ENCODE measurements at places on chromosomes 6 and 20.

DNA sequence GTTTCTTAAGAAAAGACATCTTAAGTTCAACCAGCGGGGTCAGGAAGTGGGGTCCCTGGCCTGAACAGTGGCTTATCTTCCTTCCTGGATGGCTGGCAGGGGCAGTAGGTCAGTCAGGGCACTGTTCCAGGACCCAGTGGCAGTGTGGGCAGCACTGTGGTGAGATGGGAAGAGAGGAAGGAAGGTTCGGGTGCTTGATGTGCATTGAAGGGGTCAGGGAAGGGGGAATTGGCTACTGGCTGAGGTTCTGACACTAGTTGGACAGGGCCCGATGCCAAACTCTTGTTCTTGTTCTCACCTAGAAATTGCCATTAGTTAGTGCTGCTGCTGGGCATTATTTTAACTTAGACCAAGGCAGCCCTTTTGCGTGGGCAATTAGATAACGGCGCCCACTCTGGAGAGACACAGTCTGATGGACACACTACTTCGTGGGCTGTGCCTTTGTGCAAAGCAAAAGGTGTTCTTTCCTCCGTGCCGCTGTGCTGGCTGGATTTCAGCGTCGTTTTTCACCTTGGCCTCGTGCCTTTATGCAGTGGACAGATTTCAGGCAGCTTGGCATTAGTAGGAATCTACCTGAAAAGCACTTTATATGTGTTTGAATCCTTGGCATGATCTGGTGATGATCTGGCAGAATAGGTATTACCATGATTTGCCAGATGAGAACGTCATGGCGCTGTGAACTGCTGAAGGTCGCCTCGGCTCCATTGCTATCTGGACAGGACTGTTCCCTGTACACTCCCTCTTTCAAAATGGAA lies 30.3 kb downstream of the UTRN start:
- DNase-seq = no peak

DNA sequence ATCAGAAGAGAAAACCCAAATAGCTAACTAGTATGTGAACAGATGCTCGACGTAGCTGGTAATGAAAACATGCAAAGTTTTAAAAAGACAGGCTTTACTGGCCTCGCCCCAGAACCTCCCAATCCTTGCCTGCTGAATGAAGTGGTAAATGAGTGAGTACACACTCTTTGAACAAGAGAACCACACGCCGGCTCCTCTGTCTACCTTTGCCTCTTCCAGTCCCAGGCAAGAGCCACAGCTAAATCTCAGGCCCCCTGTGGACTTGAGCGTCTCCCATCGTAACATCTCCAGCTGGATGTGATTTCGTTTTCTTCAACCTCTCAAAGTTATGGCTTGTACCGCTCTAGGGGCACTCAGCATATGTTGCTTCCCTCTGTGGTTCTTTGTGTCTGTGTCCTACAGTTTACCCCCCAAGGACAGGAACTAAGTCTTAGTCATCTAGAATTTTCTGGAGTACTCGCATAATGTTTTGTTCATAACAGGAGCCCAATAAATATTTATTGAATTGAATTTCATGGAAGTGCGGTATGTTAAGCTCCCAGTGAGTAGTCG lies 153.2 kb upstream of the TAB2 start:
- no peak for DNase-seq

- no peak for DNase-seq
Observed at GRCh38 chr6:43921548-43922425, 151.8 kb downstream of the VEGFA start.

GRCh38 chr6:134550604-134551003 lies 232.7 kb upstream of the SGK1 start:
- no peak for DNase-seq

DNA sequence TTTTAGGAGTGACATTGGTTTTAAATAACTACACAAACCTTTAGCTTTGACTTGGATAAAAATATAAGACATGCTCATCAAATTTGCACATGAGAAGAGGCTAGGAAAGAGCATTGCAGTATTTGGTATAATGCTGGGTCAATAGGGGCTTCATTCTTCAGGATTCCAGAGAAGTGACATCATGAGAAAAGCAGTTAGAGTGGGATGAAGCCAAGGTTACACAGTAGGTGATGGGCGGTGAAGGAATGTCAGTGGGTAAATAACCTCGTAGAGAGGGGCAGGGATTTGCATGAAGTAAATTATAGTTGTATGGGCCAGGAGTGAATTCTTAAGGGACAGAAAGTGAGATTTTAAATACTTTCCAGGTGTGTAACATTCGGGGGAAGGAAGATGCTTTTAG lies 216.2 kb downstream of the RFPL4B start:
- DNase-seq = no peak

- no peak for DNase-seq
Observed at GRCh38 chr6:143204045-143204444, 143.4 kb downstream of the AIG1 start.

- no peak for DNase-seq
Observed at GRCh38 chr20:40587038-40587437, 102.0 kb downstream of the MAFB start.

DNA sequence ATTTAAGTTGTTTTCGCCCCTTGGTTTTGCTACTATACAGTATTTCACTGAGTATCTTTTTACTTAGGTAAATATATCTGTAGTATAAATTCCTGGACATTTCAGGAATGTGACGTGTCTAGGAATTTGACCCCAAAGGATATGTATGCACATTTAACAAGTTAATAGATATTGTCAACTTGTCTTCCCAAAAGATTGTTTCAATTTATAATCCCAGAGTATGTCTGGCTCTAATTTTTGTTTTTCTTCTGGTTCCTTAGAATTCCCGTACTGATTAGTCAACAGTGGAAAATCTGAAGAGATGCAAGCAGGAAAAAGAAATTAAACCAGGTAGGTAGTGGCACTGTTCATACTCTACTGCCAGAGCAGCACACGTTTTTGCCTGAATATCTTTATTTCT lies 7.2 kb downstream of the PKIG start:
- no peak for DNase-seq

- no peak for DNase-seq
Observed at GRCh38 chr20:24983896-24984295, 8.7 kb downstream of the APMAP start.

Measured in Caco-2 (cell line).